Uterus (tissue), 4 donors: ENCODE measurements at places on chromosomes 3 and 15.

DNA sequence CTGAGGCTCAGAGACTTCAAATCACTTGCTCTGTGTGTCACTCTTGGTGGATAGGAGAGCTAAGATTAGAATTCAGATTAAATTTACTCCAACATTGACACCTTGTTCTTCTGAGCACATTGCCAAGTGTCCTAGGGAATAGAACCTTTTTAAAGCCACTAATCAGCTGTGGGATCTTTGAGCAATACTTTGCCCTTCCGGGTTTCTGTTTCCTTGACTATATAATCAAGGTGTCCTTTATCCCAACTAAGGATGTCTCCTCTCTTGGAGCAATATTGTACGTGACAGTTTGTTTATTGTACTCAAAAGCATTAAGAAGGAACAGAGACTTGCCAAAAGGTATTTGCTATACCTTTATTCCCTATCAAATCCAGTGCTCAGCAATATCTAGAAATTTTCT lies 170.9 kb upstream of the CADPS start:
- DNase-seq = no peak

DNA sequence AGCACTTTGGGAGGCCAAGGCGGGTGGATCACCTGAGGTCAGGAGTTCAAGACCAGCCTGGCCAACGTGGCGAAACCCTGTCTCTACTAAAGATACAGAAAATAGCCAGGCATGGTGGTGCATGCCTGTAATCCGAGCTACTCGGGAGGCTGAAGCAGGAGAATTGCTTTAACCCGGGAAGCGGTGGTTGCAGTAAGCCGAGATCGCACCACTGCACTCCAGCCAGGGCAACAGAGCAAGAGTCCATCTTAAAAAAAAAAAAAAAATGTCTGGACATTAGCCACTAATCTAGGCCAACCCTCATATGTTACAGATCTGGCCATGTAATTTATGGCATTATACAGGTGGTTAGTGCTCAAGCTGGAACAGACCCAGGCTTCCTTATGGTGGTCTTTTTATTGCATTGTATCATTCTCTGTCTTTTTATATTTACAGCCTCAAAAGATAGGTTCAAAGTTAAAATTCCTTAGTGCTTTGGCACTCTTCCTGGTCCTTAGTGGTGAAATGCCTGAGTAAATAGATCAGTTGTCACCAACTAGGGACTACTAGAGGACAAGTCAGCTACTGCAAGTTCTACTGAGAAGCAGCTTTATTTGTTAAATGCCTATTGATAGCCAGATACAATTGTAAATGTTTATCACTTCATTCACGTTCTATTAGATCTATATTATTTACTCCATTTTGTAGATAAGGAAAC lies 16.0 kb downstream of the STARD9 start:
- no peak for DNase-seq

GRCh38 chr15:90871139-90871715 lies 2.8 kb downstream of the FURIN start:
- peak; percentile 49 for DNase-seq

DNA sequence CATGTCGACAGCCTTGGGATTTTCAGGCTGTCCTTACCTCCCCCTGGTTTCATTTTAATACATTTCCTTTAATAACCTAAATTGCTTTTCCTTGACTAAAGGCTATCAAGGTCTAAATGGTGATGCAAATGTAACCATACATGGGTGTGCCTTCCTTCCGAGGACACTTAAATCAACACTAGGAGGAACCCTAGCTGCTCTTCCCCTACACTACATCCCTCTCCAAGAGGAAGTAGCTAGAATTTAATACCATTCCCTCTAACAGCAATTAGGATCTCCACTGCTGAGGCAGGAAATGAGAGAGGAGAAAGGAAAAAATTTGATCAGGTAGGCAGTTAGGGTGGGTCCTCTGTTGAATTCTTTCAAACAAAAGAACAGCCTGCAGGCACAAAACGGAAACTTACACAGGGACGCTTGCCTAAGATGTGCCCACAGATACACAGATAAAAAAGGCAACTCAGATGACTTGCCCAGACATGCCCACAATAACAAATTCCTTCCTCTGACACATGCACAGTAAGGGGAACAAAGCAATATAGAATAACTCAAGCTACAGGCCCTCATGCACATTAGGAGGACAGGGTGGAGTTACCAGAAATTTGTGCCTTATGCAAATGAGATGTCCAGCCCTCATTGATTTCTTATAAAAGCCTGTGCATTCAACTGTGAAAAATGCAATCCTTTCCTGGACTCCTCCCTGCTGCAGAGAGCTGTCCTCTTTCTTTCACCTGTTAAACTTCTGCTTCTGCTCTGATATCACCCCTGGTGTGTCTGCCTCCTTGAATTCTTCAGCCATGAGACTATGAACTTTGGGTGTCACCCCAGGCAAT lies 1024.4 kb upstream of the CADM2 start:
- no peak for DNase-seq

- DNase-seq = no peak
Observed at GRCh38 chr3:121895736-121896135, 1.5 kb downstream of the SLC15A2 start.

DNA sequence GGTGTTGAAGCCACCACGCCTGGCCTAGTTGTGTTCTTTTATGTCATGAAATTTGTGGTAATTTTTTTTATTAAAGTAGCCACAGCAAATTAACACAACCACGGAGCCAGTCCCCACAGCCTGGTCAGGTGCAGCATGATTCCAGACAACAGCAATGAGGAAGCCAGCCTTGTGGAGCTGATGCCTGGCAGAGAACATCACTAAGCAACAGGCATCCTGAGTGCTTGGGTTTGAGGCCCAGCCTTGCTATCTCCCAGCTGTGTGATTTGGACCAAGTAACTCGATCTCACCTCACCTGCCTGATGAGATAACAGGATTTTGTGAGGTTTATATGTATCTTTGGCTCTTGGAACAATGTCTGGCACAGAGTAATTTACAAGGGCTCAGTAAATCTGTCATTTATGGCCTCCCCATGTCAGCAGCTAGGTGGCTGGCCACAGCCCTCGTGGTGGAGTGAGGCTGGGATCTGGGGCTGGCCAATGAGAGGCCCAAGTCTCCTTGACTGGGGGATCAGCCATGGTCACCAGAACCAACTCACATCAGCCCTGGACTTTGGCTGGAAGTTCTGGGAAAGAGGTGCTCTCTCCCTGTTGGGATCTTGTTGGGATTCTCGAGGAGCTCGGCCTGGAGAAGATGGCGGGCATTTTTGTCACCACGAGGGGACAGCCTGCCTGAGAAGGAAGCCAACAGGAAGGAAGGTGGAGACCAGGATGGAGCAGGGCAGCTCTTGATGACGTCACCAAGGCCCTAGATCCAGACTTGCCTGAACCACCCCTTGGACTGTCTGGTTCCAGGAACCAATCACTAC lies 22.8 kb upstream of the FLNB start:
- DNase-seq = no peak

DNA sequence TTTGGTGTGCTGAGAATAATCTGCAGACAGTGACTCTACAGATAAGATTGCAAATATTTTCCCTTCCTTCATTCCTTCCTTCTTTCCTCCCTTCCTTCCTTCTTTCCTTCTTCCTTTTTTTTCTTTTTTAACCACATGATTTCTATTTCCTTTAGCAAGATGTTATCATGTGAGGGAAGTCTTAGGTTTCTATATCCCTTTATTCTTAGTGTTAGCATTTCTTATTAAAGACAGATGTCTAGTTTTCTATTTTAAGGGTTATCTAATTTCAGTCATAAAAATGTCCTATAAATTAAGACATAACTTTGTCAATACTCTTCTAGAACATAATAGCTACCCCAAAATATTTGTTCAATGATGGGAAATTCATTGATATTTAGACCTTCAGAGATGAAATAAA lies 470.9 kb downstream of the LPP start:
- DNase-seq = no peak

- DNase-seq = no peak
Observed at GRCh38 chr3:29004885-29005599, 275.8 kb upstream of the RBMS3 start.

DNA sequence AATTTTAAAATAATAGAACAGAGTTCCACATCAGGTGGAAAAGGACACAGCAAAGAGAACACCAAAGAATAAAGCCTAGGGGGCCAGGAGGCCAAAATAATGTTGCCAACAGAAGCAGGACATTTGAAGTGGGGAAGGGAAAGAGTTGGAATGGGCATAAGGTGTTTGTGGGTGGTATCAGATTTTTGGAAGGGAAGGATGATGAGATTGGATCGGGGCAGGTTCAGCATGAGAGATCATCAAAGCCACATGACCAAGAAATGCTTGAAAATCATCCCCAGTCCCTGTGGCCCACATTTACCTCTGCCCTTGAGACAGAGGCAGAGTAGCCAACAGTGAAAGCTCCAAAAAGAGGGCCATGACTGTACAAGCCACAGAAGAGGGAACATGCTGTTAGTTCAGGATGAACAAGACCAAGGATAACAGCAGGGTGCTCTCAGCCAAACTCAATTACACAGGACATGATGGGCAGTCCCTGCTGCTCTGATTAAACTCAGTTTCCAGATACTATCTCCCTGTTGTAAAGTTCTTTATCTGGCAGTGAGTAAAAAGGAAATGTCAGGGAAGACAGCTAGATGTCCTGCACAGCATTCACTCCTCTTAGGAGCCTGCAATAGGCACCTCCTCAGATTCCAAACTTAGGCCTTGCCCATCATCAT lies 32.5 kb downstream of the RAB27A start:
- no peak for DNase-seq

GRCh38 chr3:28651159-28651558 lies 302.5 kb upstream of the AZI2 start:
- DNase-seq = no peak

GRCh38 chr3:197494366-197495058 lies 61.3 kb downstream of the BDH1 start:
- DNase-seq = no peak

DNA sequence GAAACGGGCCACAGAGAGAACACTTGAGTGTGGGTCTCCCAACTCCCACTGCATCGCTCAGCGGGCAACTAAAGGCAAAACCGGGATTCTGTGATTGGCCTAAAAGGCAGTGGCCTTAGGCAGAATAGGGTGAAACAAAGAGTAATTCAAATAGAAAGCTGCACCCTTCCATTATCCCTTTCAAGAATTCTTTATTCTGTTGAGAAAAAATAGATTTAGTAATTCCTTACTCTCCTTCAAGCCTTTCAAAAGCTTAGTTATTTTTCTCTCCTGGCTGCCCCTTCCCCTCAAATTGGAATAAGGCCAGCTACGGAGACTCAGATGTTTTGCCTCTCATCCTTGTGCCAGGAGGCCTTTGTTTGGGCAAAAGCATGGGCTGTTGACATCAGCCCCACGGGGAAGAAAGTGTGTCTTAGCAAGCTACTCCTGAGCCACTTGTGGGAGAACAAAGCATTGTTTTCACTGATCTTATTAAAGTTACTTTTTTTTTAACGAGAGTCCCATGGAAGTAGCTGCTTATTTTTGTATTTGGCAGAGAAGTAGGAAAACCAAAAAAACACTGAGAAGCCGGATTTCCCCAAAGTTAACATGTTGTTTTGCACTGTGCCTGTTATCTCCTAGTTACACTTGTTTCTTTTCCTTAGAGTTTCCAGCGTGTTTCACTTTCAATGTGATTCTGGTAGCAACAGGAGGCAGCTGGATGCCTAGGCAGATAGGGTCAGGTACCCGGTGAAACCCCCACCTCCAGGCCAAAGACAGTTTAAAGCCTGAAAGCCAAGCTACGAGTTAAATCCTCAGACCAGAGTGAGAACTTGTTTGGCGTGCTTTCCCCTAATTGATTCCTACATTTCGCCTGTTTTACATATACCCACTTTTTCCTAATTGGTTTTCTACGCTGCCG lies 2.2 kb downstream of the ST6GAL1 start:
- DNase-seq = no peak

DNA sequence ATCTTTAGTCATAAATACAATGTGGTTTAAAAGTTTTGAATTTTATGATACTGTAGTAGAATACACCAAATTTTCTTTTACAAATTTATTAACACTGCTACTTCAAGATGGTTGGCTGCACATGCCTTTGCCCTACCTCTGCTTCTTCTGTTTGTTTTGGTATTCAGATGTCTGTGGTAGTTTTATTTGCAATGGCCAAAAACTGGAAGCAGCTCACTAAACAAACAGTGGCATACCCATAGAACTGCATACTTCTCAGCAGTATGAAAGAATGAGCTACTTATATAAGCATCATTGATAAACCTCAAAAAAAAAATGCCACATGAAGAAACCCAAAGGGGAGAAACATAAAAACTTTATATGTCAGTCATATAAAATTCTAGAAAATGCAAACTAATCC lies 19.5 kb downstream of the ARIH2 start:
- DNase-seq = no peak

DNA sequence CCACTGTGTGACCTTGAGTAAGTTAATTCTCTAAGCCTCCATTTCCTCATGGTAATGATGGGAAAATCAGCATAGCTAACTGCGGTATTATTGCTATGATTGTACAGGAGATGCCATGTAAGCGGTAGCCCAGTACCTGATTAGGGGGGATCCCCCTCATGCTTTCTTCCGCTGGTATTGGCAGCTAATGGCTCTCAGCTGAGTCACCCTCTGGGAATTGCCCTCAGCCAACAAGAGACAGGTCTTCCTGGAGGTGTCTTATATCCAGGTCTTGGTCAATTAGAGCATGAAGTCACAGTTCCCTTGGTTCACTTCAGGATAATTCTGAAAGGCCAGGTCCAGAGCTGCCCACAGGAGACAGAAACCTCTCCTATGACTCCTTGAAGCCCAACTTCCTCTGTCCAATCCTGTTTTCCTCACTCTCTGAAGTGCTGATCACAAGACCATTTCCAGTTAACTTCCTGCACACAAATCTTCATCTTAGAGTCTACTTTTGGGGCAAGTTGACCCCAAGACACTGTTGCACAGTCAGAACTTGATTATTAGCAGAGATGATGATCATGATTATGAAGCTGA lies 724.7 kb upstream of the ZNF385D start:
- no peak for DNase-seq

DNA sequence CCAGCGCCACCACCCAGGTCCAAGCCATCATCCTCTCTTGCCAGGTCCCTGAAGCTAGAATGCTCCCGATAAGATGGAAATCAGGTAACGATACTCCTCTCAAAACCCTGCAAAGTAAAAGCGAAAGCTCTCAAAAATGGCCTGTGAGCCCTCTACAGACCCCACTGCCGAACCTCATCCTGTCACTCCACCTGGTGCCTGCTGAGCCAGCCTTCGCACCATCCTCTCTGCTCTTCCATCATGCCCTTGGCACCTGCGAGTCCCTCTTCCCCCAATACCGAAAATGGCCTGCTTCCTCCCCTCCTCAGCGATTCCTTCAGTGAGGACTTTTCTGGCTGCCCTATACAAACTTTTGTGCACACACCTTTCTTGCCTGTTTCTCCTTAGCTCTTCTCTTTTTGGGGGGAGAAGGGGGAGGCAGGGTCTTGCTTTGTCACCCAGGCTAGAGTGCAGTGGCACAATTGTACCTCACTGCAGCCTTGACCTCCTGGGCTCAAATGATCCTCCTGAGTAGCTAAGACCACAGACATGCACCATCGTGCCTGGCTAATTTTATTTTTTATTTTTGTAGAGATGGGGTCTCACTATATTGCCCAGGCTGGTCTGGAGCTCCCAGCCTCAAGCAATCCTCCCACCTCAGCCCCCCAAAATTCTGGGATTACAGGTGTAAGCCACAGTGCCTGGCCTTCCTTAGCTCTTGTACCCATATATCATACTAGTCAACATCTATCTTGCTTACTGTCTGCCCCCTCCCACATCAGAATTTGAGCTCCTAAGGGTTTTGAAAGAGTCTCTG lies 3.0 kb downstream of the IDH2 start:
- DNase-seq = no peak

- DNase-seq = peak; percentile 79
Observed at GRCh38 chr15:65077981-65078352, 1.4 kb downstream of the KBTBD13 start.
